ENCODE measurements at places on chromosomes 4 and X. TPM values are rescaled to one million over a fixed set of nuclear protein-coding genes. Genes with fewer than 3 reads are reported as not detected.

GRCh38 chr4:48225368-48226141 lies 44.1 kb downstream of the TEC start:
- no peak for ATAC-seq

GRCh38 chr4:159722052-159722451 lies 619.2 kb downstream of the RAPGEF2 start:
- ATAC-seq, result no peak

GRCh38 chr4:22345678-22346077 lies 170.2 kb downstream of the ADGRA3 start:
- no peak for ATAC-seq

DNA sequence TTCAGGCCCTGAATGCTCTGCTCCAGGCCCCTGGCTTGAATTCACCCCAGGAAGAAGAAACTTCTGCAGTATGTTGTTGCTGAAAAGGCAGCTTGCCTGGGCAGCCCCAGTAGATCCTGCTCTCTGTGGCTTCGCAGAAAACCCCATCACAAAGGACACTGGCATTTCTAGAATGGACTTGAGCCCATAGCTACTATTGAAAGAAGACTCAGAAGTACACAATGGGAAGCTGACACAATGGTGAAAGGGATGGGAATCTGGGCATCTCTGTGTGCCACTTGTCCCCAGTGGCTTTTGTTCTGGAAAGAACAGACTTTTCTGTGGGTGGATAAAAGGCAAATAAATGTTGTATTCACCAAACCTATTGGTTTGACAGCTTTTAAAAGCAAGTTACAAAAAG lies 67.4 kb upstream of the SCML1 start:
- no peak for ATAC-seq

DNA sequence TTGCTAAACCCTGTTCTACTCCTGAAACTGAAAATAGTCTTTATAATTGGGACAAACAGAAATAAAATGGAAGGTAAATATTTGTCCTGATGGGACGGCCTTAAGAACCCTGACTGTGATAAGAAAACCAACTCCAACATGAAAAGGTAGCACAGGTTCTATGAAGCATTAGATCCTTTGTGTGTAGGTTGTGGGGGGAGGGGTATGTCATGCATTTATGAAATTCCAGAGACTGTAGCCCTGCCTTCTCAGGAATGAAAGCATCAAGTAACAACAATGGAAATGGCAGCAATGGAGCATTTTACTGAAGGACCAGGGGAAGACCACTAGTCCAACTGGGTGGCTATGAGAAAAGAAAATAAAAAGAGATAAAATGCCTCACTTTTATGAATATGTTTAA lies 23.9 kb downstream of the CXXC4 start:
- ATAC-seq, result no peak

DNA sequence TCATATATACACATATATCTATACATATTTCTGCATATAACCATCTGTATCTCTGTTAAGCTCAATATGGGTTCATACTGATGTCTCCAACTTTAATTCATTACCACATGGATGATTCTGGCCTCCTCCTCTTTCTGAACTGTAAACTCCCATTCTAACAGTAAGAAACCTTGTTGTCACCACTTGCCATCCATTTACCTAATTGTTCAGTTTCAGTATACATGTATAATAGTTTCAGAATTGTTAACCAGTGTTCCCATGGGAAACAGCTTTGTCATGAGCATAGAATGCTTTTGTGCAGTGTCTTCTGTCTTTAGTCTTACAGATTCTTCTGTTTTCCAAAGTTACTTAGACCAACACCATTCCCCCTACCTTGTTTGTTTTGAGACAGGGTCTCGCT lies 35.9 kb downstream of the SLC9A6 start:
- no peak for ATAC-seq

DNA sequence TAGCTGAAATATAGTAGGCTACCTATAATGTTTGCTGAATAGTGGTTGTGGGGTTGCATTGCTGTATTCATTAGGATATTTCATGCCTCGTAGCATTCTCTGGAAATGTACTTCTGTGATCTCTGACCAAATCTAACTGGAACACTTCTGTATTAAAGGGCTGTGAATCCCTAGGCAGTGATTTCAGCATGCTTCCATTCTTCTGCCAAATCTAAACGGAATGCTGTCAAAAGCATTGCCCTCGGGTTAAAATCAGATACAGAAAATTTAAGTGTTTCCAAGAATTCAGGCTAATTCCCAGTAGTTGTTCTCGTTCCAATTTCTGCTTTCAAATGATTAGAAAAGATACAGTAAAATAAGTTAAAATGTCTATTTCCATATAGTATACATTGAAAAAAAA lies 1847.5 kb upstream of the IGFBP7 start:
- no peak for ATAC-seq

The SLC2A9 gene
- total RNA-seq, result 4.4 TPM

The HTR2C gene
- total RNA-seq, result 0.09 TPM
